ENCODE measurements at places on chromosomes 5 and 9.
A peak's percentile ranks its signal among the peaks of the same experiment; 100 is the strongest.

GRCh38 chr5:651296-652022 is 39.3 kb downstream of the CEP72 start:
- no peak for DNase-seq

DNA sequence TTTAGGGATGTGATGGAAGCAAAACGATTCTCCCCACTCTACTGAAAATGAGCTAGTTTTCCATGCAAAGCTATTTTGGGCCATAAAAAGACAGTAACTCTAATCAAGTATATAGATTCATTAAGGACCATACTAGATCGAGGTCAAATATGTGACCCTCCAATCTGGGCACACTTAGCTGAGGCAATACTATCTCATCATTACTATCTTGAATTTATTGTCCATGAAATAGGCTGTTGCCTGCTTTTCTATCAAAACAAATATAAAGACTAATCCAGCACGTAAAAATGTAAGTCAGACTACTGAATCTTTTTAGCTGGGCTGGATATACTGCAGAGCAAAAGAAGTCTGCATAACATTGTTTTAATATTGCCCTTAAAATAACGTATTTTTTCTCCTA is 943.1 kb downstream of the NR2F1-AS1 start:
- DNase-seq: no peak

DNA sequence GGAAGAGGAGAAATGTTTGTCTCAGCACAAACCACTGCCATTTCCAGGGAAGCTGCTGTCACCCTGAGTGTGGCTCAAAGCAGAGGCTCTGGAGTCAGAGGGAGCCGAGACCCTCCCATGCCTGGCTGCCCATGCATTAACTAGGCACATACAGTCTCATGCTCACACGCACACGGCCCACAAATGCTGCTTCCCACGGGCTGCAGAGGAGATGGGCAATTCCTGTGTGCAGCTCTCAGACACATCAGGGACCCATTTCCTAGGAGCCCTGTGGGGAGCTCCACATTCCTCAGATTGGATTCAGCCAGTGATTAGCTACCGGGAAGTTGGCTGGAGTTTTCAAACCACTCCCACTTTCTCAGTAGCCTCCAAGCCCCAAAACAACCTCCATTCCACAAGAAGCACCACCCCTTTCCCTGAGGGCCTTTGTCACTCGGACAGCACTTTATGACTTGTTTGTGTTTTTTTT is 9.1 kb upstream of the PTGES start:
- DNase-seq: no peak

GRCh38 chr5:88045165-88045564 is 223.5 kb downstream of the TMEM161B start:
- DNase-seq: no peak

- no peak for DNase-seq
These were observed 121.3 kb downstream of the LIFR start for GRCh38 chr5:38434966-38435705.

DNA sequence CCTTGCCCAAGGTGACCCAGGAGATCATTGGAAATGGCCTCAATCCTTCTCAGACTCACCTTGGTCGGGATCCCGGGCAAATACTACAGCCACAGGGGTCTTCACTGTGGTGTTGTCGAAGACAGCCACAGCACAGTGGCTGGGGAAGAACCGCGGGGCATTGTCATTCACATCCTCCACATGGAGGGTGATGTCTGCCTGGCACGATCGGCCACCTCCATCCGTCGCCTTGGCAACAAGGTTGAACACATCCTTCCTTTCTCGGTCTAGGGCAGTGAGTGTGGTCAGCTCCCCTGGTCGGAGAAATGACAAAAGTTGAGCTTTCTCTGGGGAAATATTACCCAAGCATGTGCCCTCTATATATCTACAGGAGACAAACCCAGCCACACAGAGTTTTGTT is 56.8 kb downstream of the FAT2 start:
- no peak for DNase-seq

DNA sequence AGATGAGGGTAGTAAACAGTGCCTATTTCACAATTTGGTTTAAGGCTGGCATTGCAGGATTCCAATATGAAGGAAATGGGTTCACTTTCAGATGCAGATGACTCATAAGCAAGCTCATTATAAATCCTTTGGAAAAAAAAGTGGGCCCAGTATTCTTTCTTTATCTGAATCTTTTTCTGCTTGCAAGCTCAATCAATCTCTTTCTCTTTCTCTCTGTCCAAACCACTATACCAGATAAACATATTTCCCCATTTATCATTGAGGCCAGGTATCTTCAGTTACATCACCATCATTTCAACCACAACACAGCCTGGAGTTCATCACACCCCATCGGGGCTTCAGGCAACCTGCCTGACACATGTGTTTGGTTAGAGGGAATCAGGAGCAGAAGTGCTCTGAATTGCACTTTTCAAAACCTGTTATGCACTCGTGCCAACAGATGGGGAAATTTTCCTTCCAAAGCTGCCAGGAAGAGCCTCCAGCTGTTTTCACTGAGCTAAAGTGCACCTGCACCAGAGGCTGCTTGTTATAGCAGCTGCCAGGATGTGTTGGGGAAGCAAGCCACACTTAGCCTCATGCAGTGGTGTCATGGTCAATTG is 30.0 kb upstream of the MAMDC2 start:
- DNase-seq: peak; percentile 69

- no peak for DNase-seq
These were observed 52.1 kb upstream of the EXOC3 start for GRCh38 chr5:390623-391491.

DNA sequence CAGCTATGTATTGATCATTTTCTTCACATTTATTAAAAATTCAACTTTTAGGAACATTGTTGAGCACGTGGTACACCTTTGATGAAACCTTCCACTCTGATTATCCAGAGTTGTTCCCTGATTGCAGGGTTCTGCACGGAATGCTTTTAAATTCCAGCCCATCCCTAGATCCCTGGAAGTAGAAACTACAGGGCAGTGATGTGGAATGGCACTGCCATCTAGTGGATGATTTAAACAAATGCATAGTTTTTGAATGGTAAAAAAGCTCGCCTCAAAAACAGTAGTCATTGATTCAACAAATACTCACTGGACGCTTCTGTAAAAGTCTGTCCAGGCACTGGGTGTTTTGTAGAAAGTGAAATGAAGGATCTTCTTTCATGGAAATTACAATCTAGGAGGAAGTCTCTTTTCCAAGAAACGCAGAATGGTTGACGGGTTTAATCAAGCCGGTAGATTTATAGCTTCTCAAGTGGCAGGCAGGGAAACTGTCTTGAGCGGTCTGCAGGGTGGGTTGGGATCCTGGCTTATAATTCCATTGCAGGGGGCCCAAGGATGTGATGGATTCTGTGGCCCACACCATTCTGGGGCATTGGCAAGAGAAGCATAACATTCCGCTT is 118.4 kb downstream of the ARHGAP26 start:
- DNase-seq: no peak

- no peak for DNase-seq
These were observed 272.5 kb downstream of the CETN3 start for GRCh38 chr5:90136952-90137528.

DNA sequence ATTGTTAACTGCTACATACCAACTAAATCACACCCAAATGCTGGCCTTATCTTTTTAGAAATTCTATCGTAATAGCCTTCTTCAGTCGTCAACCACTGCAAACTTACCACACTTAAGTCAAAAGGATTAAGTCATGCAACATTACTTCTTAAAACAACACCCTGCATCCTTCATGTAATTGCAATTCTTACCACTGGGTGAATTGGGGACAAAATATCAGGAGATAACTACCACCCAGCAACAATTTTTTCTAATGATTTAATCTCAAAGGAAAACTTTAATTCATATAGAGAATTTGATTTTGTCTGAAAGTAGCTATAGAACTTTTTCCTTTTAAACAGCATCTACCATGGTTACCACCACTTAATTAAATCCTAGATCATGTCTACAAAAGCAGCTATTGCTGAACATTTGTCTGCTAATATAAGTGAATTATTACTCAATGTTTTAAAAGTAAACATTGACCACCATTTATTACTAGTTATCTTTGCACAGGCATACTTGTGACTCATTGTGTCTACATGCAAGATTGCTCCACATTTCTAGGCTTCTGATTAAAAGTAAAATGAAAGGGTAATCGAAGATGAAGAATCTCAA is 10.5 kb downstream of the MLLT3 start:
- no peak for DNase-seq

DNA sequence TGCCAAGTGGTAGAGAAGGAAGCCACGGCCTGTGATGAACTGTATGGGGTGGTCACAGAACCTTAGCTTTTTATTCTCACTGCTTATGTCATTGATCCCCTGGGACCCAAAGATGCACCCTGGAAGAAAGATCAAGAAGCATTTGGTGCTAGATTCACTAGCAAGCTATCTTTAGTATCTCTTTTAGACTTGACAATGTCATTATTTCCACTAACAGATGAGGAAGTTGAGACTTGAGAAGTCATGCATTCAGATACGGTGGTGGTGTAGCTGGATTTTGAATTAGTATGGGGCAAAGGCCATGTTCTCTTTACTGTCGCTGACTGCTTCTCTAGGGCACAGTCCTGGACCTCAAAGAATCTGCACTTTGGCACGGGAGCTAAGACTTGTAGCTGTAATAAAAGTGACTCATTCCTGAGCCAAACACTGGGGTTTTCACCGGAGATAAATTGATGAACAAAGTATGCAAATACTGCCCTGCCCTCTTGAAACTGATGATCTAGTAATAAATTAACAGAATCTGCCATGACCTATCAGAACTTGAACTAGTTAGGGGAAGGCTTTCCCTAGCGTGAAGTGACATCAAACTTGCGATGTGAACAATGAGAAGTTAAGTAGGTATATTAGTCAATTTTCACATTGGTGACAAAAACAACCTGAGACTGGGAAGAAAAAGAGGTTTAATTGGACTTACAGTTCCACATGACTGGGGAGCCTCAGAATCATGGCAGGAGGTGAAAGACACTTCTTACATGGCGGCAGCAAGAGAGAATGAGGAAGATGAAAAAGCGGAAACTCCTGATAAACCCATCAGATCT is 5.4 kb downstream of the GDA start:
- DNase-seq: no peak

DNA sequence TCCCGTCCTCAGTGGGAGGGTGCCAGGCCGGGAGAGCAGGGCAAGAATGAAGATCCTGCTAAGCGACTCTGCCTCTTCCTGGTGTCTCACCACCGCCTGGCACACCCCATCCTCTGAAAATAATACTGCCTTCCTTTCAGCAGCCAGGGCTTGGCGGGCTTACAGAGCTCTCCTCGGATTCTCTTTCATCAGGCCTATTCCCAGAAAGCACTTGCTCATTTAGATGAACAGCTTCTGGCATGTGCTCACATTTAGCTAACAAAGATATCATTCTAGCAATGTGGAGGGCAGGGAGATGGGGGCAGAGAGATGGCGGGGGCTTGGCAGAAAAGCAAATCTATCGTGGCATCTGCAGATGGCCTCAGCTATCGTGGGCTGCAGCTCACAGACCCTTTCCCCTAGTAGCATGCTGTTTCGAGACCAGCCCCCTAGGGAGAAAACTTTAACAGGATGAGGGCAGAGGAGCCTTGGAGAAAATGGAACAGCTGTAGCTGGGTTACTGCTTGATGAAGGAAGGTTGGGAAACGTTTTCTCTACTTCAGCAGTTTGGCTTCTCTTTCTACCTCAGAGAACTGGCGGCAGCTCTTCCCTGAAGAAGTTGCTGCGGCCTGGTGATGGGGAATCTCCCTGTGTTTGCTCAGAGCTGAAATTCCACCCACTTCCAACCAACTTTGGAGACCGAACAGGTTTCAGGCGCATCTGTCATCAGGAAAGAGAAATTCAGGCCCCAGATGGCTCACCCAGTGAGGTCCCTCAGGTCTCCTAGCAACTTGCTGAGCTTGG is 102.1 kb downstream of the TMEM174 start:
- DNase-seq: no peak

- DNase-seq: peak; percentile 42
These were observed 885 bp downstream of the MPDZ start for GRCh38 chr9:13278368-13279246.

DNA sequence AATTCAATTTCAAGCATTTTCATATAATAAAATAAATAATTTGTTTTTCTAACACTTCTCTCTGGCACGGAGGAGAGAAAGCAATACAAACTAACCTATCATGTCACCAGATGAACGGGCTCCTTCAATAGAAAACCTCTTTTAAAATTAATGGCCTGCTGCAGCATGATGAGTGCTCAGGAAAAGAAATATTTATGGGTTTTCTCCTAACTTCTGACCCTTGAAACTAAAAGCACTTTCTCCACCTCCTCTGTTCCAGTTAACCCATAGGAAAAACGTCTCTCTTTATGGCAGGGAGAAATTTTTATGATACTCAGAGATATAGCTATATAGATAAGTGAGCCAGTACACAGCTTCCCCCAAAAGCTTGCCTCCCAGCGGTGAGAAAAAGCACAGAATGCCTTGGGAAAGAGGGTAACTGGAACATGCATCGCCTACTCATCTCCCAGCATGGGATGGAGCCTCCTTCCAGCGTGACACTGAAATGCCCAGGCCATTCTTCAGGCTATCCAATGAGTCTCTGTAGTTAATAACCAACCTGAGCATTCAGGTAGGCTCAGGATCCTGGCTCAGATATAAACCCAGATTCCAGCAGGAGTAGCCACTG is 963.0 kb upstream of the DMAC1 start:
- no peak for DNase-seq

DNA sequence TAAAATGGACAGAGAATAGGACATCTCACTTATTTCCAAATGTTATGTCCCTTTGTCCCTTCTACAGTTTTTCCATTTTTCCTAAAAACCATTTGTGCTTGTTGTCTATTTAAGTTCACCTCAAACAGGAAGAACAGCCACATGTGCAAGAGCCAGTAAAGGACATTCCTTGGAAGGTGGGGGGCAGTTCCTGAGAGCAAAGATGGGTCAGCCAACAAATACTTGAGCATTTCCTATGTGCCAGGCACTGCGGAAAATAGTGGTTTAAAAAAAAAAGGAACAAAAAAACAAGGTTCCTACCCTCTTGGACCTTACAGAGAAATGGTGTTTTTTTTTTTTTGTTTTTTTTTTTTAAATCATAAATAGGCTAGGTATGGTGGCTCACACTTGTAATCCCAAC is 26.8 kb downstream of the ANP32B start:
- peak; percentile 46 for DNase-seq

GRCh38 chr9:136392538-136393449 is 7.2 kb downstream of the SNAPC4 start:
- DNase-seq: no peak

Measured in astrocyte of the cerebellum (primary cell).